Activated CD4-positive, alpha-beta T cell treated with anti-CD3 and anti-CD28 coated beads for 1 hour (primary cell): ENCODE measurements at places on chromosomes 11 and 22.

GRCh38 chr11:67996622-67997474, 7.0 kb downstream of the UNC93B1 start:
- no peak for DNase-seq

DNA sequence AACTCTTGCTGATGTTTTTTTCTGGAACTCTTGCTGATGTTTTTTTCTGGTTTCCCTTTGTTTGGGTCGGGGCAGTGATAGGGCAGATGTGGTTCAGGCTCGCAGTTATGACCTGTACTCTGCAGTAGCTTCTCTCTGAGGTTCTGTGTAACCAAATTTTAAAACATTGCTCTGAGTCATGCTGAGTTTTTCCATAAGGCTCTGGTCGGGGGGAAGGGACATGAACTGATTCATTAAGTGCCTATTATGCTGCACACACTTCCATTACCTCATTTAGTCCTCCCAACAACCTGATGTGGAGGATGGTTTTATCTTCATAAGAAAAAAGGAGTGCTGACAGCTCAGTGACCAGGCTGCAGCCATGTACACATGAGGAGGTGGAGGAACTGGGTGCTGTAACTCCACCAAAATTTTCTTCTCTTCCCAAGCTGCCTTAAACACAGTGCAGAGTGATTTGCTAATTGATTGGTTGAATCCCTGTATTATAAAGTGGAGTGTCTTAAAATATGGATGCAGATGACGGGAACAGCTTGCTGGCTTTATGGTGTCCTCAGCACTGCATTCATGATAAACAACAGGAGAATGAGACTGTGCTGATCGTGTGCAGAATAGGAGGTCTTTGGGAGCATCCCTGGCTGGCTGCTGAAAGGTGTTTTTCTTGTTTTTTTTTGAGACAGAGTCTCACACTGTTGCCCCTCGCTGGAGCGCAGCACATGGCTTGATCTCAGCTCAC, 19.1 kb downstream of the TNRC6B start:
- no peak for DNase-seq

DNA sequence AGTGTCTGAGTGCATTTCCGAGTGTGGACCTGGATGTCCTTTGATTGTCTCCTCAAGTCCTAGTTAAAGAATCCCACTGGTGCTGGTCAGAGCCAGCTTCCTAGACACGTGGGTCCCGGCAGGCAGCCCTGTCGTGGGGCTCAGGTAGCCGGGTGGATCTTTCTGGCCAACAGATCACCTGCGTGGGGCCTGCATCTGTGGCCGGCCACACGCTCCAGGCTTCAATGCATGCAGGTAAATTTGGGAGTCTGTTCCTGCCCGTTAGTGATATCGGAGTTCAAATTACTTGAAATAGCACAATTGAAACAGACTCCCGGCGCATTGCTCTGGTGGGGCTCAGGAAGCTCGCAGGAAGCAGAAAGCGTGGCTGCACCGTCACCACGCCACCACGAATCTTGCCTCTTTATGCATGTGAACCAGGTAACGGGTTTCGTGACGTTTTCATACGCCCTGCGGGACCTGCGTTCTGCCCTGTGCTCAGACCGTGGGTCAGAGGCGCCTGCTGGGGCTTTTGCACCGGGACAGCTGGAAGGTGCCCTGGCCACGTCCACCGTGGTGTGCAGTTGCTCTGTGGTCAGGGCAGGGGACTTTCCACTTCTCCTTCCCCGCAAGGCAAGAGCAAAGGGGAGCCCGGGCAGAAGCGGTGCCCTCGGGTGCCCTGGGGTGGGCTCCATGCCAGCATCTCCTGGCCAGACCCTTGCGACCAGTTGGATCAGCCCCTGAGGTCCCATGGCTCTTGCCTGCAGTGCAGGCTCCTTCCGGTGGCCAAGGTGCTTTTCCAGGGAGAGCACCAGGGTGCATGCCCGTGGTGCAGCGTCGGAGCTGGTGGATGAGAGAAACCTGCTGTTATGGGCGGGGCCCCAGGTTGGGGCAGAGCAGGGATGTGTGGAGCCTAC, 803.5 kb downstream of the BRD1 start:
- DNase-seq: no peak

- DNase-seq: no peak
These were observed 1.7 kb upstream of the IGSF22 start for GRCh38 chr11:18727479-18728236.

GRCh38 chr11:123690485-123690884, 36.1 kb upstream of the SCN3B start:
- DNase-seq: no peak

GRCh38 chr22:23075050-23075449, 4.7 kb downstream of the GNAZ start:
- DNase-seq: no peak
